Stimulated activated CD4-positive, alpha-beta T cell treated with anti-CD3 and anti-CD28 coated beads, Interleukin-12 subunit alpha, Interleukin-12 subunit beta, amount 100 ng/mL, for 24 hours (primary cell): ENCODE measurements at places on chromosomes 2 and 18.
A peak's percentile ranks its signal among the peaks of the same experiment; 100 is the strongest.

DNA sequence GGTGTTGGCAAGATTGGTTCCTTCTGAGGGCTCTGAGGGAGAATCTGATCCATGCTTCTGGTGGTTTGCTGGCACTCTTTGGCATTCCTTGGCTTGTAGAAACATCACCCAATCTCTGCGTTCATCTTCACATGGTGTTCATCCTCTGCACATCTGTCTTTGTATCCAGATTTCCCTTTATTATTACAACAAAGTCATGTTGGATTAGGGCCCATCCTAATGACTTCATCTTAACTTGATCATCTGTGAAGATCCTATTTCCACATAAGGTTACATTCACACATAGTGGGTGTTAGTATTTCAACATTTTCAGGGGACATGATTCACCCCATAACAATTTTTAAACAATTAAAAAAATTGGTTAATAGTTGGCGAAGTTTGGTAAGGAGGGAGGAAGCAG is 177.4 kb upstream of the CWC22 start:
- no peak for DNase-seq

- no peak for DNase-seq
Measured at GRCh38 chr2:100859902-100860301, 40.0 kb downstream of the NPAS2 start.

GRCh38 chr2:98880266-98881152 is 55.5 kb downstream of the CRACDL start:
- DNase-seq: no peak

- DNase-seq: no peak
Measured at GRCh38 chr18:13465124-13465446, 246.5 kb downstream of the LDLRAD4 start.

DNA sequence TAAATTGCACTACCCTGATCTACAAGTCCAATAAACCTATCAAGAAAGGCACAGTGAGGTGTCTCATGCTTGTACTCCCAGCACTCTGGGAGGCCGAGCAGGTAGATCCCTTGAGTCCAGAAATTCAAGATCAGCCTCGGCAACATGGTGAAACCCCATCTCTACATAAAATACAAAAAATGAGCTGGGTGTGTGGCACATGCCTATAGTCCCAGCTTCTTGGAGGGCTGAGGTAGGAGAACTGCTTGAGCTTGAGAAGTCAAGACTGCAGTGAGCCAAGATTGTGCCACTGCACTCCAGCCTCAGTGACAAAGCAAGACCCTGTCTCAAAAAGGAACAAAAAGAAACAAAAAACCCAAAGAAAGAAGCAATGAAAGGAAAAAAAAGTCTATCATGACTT is 58.9 kb downstream of the ROCK2 start:
- no peak for DNase-seq

DNA sequence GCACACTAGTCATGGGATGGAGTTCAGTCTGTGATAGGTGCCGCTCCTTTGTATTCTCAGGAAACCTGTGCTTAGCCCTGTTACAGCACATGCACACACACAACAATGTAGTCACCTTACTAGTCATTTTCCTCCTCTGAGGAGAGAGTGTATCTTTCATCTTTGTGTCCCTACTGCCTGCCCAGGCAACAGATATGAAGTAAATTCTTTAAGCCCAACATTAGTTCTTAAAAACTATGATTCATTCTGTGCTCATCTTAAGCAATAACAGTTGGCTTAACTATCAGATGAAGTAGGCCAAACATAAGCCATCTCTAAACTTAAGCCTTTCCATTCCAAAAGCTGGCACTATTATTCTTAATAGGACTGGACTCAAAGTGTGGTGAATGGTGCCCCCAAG is 186.5 kb downstream of the LNPK start:
- no peak for DNase-seq

DNA sequence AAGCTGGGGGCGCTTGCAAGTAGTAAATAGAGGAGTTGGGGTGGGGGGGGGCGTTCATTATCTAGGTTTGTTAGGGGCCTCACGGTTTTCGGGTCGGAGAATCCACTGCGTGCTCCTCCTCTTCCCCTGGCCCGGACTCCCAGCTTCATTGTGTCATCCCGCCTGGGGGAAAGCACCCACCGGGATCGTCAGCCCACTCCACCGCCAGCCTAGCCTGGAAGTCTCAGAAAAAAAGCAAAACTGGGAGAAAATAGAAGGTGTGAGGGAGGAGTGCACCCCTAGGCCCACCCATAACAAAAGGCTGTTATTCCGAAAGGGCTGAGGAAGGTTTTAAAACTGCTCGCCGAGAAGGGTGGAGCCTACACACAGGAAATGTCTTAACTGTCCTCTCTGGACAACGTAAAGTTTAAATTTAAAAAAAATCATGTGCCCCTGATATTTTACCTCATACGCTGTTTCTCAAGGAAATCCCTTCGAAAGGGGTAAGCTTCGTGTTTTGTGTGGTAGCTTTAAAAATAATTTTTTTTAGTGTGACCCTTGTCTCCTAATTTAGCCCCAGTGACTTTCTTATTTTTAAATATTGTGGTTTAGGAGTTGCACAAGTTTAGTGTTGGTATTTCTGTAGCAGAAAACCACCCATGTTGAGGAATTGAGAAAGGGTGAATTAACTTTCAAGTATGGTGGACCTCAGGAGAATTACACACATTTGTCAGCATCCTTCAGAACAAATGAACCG is 104.2 kb downstream of the SPTBN1 start:
- DNase-seq: no peak

GRCh38 chr2:96251721-96252292 is 14.0 kb downstream of the TMEM127 start:
- no peak for DNase-seq

DNA sequence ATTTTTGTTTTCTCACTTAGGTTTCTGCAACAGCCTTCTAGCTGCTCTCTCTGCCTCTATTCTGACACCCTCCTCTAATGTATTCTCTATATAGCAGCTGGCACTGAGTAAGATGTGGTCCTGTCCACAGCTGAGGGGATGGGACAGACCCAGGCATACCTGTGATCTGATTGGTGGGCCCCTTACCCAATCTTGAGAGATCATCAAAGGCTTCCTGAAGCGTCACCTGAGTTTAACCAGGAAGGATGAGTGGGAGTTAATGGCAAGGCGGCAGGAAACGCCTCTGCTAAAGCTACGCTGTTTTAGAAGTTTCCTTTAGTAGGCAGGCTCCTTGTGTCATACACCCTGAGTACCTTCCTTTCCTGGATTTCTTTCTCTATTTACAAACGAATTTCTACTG is 5.7 kb upstream of the TET3 start:
- DNase-seq: peak; percentile 46

DNA sequence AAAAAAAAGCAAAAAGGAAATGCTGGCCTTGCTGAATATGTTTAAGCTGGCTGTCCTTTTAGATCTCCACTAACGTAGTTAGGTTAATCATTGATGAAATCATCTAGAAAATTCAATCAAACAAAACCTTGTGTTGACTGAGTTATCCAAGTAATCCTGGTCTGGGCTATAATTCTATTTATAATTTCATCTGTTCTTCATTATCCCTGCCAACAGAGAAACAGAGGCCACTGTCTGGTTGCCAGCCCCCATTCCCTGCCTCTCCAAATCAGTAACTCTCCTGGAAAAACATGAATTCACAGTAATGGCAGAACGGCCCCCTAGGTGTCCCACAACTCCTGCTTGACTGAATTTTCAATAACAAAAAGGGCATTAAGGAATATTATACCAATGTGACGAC is 24.6 kb downstream of the DOCK10 start:
- no peak for DNase-seq
